ENCODE measurements at places on chromosomes 12 and 14.

GRCh38 chr12:18849080-18849479 is 111.2 kb downstream of the CAPZA3 start:
- no peak for DNase-seq

- no peak for DNase-seq
Observed at GRCh38 chr12:5730962-5731361, 214.1 kb downstream of the ANO2 start.

- DNase-seq = no peak
Observed at GRCh38 chr12:6323340-6323994, 13.0 kb downstream of the PLEKHG6 start.

- DNase-seq = no peak
Observed at GRCh38 chr12:91274916-91275315, 92.3 kb upstream of the DCN start.

- no peak for DNase-seq
Observed at GRCh38 chr14:49637534-49638078, 2.6 kb upstream of the DNAAF2 start.

Measured in Jurkat, Clone E6-1 (cell line).